ENCODE measurements at places on chromosomes 11 and 22.

GRCh38 chr11:1776944-1777715, 13.4 kb upstream of the CTSD start:
- no peak for DNase-seq

- no peak for DNase-seq
These were observed 49.5 kb downstream of the PACS1 start for GRCh38 chr11:66119348-66120133.

DNA sequence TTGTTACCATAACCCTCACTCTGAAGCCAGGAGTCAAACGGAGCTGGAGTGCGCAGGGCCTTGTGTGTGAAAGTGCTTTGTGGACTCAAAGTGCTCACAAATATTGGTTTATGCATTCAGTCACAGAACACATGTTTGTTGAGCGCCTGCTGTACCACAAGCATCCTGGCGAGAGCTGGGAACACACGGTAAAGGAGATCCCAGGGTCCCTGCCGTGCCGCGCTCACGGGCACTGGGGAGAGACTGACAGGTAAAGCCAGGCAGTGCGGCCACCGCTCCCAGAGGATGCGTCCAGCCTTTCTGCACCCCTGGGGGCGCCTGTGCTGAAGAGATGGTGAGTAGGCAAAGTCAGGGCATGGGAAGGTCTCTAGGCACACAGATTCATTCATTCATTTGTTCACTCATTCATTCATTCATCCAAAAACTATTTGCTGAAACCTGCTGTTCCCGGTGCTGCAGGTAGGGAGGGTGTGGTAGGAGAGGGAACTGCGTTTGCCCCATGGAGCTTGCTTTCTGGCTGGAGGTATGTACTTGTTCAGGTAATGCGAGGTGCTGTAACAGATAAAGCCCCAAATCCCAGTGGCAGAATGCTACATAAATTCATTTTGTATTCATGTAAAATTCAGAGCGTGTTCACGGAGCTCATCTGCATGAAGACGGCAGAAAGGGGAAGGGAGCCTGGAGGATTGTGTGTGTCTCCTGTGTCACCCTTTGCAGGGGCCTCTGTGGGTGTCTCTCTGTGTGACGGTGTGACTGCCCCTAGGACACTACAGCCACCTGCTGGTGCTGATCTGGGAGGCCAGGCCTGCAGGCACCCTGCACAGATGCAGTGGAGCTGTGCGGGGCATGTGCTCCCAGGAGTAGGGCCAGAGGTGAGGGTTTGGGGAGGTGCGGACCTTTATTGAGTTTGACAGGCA, 167.0 kb upstream of the B3GAT1 start:
- DNase-seq: no peak

DNA sequence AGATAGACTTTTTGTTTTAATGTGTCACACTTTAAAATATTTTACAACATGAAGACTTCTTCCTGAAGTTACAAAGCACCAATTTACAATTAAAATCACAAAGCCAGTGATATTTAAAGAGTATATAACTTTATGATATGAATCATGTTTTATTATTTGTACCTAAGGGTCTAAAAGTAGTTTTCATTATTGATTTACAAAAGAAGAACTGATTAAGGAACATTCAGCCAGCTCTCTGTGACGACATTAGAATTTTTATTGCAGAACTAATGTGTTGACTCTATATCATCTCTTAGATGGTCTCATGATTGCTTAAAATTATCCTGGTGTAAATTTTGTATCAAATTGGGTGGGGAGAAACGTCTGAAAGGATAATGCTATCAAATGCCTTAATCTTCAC, 82.8 kb upstream of the ALKBH3 start:
- no peak for DNase-seq

DNA sequence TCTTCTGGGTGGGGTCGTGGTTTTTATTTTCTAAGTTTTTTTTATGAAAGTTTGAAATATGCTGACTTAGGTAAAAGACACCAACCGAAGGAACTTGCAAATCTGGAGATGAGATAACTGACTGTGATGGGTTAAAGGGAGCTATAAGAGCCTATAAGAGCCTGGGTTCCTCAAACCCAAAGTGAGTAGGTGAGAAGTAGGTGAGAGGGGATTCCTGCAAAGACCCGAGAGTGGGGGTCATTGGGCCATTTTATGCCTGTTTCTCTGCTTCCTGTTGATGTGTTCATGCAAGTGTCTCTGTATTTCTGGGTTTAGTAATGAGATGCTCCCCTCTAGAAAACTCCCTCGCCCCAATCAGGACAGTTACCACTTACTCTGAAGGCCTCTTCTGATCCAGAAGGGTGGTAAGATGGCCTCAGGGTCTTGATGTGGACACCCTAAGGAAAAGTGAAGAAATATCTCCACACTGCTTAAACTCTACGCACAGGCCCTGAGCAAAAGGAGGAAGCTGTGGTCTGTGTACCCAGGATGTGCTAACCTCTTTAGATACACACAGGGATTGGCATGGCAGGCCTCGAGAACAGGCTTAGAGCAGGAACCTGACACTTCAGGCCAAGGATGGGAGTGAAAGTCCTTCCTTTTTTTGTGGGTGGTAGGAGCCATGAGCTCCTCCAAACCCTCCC, 1.8 kb downstream of the FLI1 start:
- DNase-seq: no peak

- no peak for DNase-seq
These were observed 3.6 kb downstream of the IL18 start for GRCh38 chr11:112160091-112160848.

GRCh38 chr11:92482492-92483060, 258.0 kb downstream of the FAT3 start:
- DNase-seq: no peak

GRCh38 chr11:86932259-86932585, 23.0 kb downstream of the FZD4 start:
- no peak for DNase-seq

GRCh38 chr22:47417699-47418098, 655.2 kb downstream of the TBC1D22A start:
- no peak for DNase-seq

DNA sequence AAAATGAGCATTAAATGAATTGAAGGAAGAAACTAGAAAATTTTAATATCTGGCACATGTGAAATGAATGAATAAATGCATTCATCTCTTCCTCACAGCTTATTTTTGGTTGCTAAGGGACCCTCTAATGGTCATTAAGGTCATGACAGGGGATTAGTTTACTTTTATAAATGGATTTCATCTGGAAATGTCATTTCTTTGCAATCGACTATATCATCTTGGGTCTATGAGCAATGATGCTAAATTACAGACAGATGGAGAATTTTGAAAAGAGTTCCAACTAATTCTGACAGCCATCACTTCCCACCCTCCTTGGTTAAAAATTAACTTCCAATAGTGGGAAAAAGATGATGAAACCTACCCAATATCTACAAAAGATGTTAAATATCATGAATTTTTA, 98.0 kb downstream of the KIF18A start:
- DNase-seq: no peak
